ENCODE measurements at places on chromosomes 2 and 18. TPM values are rescaled to one million over a fixed set of nuclear protein-coding genes. Genes with fewer than 3 reads are reported as not detected.
A peak's percentile ranks its signal among the peaks of the same experiment; 100 is the strongest.

DNA sequence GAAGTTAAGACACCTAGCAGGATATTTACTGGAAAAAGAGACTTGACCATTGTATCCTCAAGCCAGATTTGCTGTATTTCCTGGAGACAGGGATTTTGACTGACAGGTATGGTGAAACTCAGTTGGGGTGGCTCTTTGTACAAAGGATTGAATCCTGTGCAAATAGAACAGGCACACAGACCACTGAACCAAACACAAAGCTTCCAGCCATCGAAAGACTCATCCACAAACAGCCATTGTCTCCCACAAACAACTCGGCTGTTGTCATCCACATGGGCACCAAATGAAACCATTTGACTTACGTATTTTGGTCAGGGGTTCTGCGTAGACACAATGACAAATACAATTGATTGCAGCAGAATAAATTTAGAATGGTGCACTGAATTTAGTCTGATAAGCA lies 15.9 kb downstream of the RNF152 start:
- no peaks in the 10 kb centered on the region for H3K27me3 ChIP-seq
- no peak for DNase-seq
- H3K4me3 ChIP-seq, result no peak overlapping the region
- no peak overlapping the region for H3K27ac ChIP-seq

GKN2 gene
- not detected for total RNA-seq

HOXD11 gene
- not detected for total RNA-seq

DCDC2C gene
- not detected for total RNA-seq

- no peaks in the 10 kb centered on the region for H3K36me3 ChIP-seq
- no peak overlapping the region for H3K27ac ChIP-seq
- H3K27me3 ChIP-seq, result no peaks in the 10 kb centered on the region
- no peaks in the 10 kb centered on the region for H3K4me1 ChIP-seq
- no peak overlapping the region for H3K4me3 ChIP-seq
- DNase-seq, result no peak
Measured at GRCh38 chr2:56729212-56729611, 545.4 kb downstream of the CCDC85A start.

DNA sequence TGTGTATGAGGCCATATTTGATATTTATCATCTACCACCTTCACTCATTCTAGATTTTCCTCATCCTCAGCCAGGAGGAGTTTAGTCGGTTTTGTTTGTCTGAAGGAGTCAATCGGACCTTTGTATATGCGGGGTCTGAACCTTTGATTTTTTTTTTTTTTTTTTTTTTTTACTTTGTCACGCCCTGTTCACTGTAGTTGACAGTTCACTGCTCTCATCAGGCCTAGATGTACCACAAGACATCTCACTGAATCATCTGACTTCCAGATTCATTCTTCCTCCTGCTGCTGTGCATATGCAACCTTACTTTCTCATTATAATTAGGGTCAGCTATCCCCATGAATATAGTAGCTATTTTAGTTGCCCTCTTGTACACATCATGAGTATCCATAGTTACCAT lies 133.2 kb downstream of the ARHGAP15 start:
- peak overlapping the region; percentile 19 for H3K27ac ChIP-seq
- H3K4me1 ChIP-seq, result no peaks in the 10 kb centered on the region
- DNase-seq, result no peak
- no peaks in the 10 kb centered on the region for H3K36me3 ChIP-seq

ZCCHC2 gene
- 35.6 TPM for total RNA-seq

DNA sequence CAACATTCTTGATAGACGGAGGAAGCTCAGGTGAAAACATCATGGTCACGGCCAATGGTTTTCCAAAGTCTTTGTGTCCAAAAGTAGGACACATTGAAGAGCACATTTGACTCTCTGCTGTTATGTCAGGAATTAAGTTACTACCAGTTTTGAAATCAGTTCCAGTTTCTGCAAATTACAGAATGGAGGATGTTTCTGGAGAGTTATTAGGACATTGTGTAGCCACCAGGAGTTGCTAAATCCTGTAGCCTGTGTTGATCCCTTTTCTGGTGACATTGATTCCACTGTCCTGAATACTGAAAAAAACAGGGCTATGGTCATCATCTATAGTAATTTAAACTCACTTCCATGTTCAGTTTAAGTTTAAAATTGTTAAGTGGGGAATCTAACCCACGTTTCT lies 15.3 kb downstream of the UPP2 start:
- no peak overlapping the region for H3K27ac ChIP-seq
- no peaks in the 10 kb centered on the region for H3K36me3 ChIP-seq
- no peak for DNase-seq
- no peaks in the 10 kb centered on the region for H3K27me3 ChIP-seq
- H3K4me3 ChIP-seq, result no peak overlapping the region
- peaks cover 2% of the 10 kb centered on the region for H3K4me1 ChIP-seq
